HT1080 (cell line): ENCODE measurements at places on chromosomes 16 and 17. TPM values are rescaled to one million over a fixed set of nuclear protein-coding genes. Genes with fewer than 3 reads are reported as not detected.

ZNF276 gene
- total RNA-seq: 14.8 and 17.6 TPM in 2 replicates

- no peak for DNase-seq
Observed at GRCh38 chr16:87924041-87924810, 12.1 kb downstream of the CA5A start.

DNA sequence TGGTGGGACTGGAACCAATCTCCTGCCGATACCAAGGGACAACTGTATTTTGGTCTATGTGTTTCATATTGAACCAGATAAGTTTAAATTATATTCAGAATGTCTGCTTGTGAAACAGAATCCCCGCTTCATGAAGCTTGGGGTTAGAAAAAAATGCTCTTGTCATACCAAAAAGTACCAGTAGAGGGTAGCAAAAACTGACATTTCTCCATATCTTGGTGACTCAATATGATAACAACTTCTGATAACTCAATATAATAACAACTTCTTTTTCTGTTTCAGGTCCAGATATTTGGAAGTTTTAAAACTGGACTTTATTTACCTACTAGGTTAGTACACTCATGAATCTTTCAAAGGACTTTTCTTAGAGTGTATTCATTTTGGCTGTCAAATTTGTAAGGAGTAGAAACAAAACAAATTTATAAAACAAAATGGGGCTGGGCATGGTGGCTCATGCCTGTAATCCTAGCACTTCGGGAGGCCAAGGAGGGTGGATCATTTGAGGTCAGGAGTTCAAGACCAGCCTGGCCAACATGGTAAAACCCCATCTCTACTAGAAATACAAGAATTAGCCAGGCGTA is 52.3 kb upstream of the ADCY7 start:
- DNase-seq: peak; percentile 59

TP53TG3B gene
- total RNA-seq: 1.8 TPM in 1 of 2 replicates, not detected in the other

CNGB1 gene
- total RNA-seq: 0.32 and 0.50 TPM in 2 replicates

SPATA22 gene
- total RNA-seq: not detected in 2 replicates

YBX2 gene
- not detected in 2 replicates for total RNA-seq
